ENCODE measurements at places on chromosomes 5 and 9.

DNA sequence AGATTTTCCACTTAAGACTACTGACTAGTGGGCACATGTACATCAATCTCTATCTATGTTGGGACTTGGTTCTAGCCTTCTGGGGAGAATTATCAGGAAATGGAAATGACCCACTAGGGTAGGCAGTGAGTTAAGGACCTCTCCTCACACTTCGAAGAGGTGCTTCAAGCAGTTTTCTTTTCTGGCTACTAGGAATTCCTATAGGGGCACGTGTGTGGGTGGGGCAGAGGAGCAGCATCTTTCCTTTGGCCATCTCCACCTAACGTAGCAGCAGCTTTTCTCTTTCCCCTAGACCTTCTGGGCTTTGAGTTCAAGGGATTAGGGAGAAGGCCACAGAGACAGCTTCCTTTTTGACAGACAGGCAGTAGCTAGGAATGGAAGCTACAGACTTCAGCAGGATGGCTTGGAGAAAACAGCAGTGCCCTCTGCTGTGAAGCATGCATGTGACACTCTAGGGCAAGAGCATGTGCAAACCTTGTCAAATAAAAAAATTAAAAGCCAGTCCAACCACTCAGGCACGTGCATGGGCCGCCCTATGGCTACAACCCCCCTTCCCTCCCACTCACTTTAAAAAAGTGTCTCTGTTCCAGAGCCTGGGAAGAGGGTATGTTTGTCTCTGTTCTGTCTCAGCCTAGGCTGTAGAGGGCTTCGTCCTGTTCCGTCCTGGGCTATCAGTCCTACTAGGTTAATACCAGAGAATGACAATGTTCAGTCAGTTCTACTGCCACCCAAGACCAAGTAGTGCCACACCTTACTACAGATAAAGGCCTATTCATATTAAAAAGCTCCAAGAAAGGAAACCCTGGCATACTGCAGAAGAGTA is 8.7 kb upstream of the GFRA3 start:
- no peak for DNase-seq

DNA sequence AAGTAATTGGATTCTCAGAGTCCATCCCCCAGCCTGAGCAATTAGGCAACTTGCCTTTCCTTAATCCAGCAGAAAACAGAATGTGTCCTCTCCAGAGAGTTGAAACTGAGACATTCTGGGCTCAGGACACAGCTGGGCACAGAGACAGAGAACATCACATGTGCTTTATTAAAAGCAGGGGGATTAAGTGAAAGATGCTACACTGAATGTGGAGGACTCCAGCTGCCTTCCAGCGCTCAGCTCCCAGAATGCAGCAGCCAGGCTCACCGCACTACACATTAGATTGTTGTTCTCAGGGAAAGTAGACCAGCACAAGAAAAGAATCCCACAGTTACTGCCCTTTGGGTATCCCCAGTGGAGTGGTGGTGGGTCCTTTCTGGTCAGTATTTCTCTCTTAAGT is 141.6 kb upstream of the IL12B start:
- no peak for DNase-seq

DNA sequence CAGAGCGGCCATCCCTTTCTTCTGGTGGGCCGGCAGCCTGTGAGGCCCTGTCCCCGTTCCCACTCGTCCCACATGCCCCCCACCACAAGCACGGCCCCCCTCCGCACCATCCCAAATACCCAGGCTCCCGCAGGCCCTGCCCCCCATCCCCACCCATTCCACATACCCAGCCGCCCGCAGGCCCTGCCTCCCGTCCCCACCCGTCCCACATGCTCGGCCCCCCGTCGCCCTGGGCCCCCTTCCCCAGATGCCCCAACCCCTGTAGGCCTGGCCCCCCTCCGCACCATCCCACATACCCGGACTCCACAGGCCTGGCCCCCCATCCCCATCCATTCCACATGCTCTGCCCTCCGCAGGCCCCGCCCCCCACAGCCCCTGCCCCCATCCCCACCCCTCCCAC is 11.5 kb downstream of the SLC6A19 start:
- DNase-seq, result no peak

- DNase-seq, result no peak
These were observed 5.0 kb downstream of the LCN1 start for GRCh38 chr9:135526089-135526729.

DNA sequence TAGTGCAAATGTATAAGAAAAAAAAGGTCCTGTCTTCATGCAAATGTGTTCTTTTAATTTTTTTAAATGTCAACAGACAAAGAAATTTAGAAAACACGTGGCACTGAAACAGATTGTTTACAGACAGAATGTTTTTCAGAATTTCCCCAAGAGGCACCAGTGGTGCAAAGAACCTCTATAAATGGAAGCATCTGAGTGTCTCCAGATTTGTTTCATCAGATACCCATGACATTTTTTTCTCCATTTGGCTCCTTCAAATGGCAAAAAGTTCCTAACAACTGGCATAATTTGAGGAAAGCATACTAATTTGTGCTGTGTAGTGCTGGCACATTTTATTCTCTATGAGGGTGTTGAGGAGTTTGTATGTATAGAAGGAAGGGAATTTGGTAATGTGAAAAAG is 15.0 kb downstream of the CCDC192 start:
- DNase-seq, result no peak

DNA sequence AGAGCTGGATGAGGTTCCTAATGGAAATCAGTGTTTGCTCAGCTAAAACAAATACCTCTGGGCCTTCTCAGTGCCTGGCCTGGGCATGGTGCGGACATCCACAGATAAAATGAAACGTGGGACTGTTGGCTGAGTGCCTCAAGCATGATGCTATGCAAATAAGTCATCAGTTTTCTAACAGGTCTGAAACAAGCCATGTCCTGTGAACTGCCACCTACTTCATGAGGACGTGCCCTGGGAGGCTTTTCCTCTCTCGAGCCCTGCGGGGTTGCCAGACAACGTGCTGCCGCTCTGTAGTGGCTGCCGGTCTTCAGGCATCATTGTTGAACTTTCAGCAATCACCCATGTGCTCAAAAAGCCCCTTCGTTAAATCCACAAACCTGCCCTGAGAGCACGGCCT is 240.4 kb upstream of the IRX2 start:
- DNase-seq, result no peak

DNA sequence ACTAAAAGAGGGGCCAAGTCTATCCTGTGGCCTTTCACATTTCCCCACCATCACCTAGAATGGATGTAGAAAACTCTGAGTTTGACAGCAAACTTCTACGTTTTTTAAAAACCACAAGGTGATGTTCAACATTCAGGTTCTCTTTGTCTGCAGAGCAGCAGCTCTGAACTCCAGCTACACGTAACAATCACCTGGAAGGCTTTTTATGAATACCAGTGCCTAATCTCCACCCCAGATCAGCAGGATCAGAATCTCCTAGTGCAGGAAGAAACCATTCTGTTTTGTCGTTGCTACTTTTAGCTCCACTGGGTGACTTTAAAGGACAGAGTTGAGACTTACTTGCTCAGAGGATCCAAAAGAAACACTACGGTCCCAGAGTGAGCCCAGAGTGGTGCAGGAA is 44.3 kb downstream of the EPB41L4A start:
- DNase-seq, result no peak

DNA sequence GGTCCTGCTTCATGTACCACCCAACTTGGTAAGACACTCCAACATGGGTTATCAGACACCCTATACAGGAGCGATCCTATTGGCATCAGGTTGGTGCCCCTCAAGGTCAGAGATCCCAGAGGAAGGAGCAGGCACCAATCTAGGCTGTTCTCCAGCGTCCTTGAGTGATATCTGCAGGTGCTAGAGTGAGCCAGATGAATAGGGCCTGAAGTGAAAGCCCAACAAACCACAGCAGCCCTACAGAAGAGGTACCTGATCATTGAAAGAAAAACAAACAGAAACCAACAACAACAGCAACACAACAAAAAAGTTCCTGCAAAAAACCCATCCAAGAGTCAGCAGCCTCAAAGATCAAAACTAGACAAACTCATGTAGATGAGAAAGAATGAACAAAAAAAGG is 584.8 kb downstream of the HINT1 start:
- no peak for DNase-seq

DNA sequence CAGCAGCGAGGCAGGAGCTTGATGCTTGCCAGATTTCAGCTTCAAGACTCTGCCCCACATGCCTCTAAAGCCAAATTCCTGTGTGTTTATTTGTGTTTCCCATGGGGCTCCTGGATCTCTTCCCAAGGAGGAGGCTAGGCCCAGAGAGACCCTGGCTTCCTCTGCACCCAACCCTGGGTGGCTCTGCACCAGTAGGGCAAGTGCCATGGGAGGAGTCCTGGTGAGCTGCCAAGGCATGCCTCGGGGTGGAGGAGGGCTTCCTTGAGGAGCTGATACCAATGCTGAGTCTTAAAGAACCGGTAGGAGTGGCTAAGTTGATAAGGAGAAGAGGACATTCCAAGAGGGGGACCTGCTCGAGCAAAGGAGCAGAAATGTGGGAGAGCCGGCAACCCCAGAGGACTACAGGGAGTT is 6.8 kb upstream of the TIFAB start:
- no peak for DNase-seq

GRCh38 chr9:114178756-114179450 is 23.6 kb downstream of the COL27A1 start:
- DNase-seq, result no peak

Measured in esophagus squamous epithelium (tissue), 5 donors.